ENCODE measurements at places on chromosomes 4 and X. TPM values are rescaled to one million over a fixed set of nuclear protein-coding genes. Genes with fewer than 3 reads are reported as not detected.

MAGEB1 gene
- total RNA-seq, result not detected

DNA sequence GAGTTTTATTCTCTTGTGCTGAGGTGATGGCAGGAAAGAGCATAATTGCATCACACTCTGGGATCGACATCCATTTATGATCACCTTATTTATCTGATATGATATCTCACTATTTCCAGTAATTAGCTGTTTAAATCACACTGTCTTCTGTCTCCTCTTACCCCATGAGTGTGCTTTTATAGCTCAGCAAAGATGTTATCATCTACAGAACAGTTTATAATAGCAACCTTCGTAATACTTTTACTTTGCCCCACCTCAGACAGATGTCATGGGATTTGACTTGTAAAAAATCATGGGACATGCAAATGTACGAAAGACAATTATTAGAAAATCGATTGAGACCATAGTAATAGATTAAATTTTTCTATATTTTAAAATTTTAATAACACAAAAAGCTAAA, 1122.3 kb upstream of the PCDH10 start:
- no peak for DNase-seq

DNA sequence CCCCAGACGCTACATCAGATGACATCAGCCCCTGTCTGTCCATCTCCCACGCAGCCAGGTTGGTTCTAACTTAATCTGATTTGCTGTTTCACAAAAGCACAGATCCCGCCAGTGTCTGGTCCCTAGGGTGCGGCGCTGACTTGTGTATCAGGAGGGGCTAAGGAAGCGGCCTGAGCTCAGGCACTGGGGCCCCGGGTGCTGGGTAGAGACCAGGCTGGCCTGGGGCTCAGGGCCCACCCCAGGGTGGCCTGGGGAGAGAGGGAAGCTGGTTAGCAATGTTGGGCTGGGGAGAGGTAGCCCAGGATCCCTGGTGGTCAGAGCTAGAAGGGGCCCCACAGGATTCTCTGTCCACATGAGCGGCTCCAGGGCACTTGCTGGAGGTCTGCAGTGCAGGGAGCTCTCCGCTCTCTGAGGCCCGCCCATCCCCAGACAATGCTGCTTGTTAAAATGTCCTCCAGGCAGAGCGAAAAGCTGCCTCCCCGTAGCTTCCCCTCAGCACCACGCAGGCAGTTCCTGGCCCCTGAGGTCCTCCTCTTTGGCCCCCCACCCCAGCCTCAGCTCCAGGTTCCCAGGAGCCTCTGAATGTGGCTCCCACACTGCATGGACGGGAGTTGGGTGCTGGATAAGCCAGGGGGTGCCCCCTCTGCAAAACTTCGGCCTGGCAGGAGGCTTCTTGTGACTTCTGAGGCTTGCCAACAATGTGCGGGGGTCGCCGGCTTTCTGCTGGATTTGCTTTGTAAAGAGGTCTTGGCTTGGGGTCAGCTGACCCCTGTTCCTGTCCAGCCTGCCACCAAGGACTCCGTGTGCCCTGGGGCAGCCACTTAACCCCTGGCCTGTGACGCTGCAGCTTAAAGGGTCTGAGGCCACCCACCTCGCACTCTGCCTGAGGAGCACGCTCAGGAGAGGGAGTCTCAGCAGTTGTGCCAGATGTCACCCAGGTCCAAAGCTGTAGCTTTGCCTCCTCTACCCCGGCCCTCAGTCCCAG, 112.9 kb downstream of the CPZ start:
- no peak for DNase-seq

DNA sequence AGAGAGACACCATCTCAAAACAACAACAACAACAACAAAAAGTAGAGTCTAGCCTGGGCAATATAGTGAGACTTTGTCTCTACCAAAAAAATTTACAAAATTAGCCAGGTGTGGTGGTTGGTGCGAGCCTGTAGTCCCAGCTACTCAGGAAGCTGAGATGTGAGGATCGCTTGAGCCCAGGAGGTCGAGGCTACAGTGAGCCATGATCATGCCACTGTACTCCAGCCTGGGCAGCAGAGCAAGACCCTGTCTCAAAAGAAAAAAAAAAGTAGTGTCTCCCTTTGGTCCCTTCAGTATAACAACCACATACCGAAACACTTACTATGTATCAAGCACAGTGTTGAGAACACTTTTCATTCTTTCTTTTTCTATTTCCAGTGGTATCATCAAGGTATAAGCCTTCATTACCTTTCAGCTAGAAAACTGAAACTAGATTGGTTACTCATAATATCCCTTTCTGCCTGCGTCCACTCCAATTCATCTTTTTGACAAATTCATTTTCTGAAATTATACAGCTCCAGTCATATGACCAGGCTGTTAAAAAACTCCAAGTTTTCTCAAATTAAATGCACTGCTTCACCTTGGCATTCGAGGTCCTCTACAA, 54.1 kb downstream of the RPS6KA3 start:
- DNase-seq, result no peak

CXCR3 gene
- not detected for total RNA-seq

- DNase-seq, result no peak
Observed at GRCh38 chr4:4269331-4269731, 20.6 kb downstream of the LYAR start.

DNA sequence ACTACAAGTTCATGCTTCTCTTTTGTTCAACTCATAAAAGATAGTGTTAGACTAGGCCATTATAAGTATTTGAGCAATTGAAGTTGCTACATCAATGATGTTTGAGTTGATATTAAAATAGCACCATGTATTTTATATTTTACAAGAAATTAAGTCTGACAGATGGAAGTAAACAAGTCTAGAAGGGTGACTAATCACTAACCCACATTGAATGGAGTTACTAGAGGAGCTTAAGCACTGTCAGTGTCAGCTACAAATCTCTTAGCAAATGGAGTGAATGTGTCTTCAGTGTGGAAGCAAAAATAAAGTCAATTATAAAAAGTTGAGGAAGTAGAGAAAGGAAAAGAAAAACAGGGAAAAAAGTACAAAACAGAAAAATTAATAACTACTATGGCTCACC, 592.5 kb downstream of the PCDH18 start:
- DNase-seq, result no peak

MAGEB10 gene
- not detected for total RNA-seq

DNA sequence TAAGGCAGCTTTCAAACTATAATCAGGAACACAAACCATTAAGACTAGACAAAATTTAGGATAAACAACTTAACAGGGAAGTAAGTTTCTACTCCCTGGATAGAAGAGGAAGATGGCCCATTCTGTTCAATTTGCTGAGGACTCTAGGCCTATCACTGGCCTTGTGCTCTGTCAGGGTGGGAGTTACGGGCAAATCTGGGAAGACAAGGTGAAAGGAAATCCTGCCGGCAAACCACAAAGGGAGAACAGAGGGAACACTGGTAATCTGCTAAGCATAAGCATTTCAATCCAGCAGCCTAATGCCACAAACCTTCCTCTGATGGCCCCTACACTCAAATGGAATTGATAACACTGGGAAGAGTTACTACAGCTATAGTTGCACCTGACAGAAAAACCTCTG, 8.3 kb downstream of the GPR82 start:
- DNase-seq, result no peak

ZNF827 gene
- 22.4 TPM for total RNA-seq

SH3RF1 gene
- 17.4 TPM for total RNA-seq

SPIN2A gene
- 0.44 TPM for total RNA-seq

ZNF630 gene
- 2.4 TPM for total RNA-seq

GRCh38 chr4:2647403-2648158, 108.6 kb downstream of the TNIP2 start:
- no peak for DNase-seq

GRCh38 chr4:153122855-153123254, 81.4 kb upstream of the TRIM2 start:
- DNase-seq, result no peak

DNA sequence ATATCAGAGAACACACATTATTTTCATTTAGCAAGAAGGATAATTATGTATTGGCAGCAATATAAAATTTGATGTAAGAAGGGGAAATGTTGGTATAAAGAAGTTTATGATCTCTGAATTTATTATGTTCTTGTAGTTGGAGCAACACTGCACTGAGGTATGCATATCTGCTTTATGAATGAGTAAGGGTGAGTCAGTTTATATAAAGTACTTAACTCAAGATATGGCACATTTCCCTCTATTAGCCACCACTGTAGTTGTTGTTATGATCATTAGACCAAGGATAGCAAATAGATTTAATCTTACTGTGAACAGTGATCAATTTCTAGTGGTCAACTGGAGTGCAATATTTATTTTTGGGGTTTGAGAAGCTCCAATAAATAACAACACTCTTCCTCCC, 66.6 kb downstream of the SNX25 start:
- DNase-seq, result no peak

DNA sequence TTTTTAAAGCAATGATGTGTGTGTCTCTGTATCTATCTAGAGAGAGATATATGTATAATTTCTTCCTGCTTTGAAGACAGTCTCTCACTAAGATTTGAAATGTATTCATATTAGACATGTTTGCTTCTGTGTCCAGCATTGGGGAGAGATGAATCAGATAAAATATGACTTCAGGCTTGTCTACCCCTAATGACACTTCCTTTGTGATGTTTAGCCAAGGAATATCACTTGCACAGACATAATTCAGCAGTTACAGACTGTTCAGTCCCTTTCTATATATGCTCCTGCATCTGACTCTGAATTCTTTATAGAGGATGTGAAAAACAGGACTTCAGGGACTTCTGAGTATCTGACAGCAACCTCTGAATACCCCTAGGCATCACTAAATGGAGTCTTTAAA, 158.4 kb downstream of the DCLK2 start:
- no peak for DNase-seq

HPGD gene
- total RNA-seq, result 0.77 TPM

DNA sequence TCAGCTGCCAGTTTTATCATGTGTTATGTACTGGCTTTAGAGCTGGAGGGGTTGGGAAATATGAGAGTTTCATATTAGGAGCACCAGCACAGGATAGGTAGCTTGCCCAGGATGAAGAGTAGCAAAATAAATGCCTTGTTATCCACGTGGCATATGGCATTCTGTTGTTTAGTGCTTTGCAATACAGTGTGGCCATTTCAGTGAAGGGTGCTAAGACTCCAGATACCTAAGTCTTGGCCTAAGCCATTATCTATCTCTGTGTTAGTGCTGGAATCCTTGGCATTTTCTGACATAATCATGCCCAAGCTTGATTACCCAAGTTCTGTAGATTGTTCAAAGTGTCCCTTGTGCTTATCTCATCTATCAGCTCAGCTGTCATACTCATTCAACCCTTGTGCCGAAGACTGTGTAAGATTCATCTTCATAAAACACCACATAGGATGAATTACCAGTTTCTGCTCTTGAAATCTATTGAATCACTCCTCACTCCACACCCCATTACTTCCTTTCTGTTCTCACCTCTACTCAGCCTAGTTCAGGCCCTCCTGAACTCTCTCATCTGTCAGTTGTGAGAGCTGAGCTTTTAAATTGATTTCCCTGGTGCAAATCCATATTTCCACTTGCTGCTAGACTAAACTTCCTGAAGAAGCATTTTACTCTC, 73.5 kb downstream of the CLCN5 start:
- no peak for DNase-seq

KCNIP4 gene
- 0.91 TPM for total RNA-seq

DNA sequence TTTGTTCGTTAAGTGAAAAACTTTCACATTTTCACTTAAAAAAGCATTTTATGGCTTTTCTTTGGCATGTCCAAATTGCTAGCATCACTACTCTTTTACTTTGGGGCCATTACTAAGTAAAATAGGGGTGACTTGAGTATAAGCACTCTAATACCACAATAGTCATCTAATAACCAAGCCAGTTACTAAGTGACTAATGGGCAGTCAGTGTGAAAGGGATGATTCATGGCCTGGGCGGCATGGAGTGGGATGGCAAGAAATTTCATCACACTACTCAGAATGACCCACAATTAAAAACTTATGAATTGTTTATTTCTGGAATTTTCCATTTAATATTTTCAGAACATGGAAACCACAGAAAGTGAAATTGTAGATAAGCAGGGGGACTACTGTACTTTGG, 60.9 kb downstream of the BMP15 start:
- peak; percentile 48 for DNase-seq

- DNase-seq, result peak; percentile 89
Observed at GRCh38 chr4:86935853-86936733, 1.3 kb downstream of the AFF1 start.

MGARP gene
- total RNA-seq, result not detected

DNA sequence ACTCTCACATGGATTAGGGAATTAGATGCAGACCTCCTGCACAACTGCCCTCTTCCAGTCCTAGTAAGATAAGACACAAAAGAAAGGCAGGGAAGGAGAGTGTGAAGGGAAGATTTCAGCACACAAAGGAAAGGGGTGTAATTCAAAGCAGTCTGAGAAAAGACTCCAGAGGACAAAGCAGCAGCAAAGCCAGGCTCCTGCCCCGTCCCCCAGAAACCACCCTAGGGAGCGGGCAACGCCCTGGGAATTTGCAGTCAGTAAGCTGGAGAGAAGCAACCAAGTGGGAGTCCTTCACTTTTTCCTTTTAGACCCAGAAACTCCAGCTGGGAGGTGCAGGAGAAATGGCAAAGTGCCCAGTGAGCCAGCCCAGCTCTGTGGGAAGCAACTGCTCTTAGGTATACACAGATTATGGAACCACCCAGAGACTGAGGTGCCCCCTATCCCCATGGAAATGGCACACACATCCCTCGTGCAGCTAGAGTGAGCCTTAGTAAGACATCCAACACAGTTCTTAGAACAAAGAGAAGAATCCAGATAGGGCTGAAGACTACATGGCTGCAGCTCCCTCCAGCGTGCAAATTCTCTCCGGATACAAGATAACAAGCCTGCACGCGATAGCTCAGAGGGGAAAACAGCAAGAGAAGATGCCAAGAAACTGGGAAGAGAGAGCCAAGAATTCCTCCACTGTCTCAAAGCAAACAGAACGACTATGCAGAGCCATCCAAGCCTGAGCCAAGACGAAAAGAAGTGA, 26.5 kb upstream of the IRAK1 start:
- DNase-seq, result peak; percentile 20

GRCh38 chrX:141941234-141941633, 37.5 kb downstream of the MAGEC1 start:
- DNase-seq, result no peak

GRCh38 chr4:145824463-145824862, 114.2 kb downstream of the ZNF827 start:
- DNase-seq, result no peak

PCDH19 gene
- 0.12 TPM for total RNA-seq

GRCh38 chr4:140719022-140719421, 37.2 kb downstream of the TBC1D9 start:
- DNase-seq, result no peak

- no peak for DNase-seq
Observed at GRCh38 chr4:185004562-185005218, 13.6 kb upstream of the HELT start.

DNA sequence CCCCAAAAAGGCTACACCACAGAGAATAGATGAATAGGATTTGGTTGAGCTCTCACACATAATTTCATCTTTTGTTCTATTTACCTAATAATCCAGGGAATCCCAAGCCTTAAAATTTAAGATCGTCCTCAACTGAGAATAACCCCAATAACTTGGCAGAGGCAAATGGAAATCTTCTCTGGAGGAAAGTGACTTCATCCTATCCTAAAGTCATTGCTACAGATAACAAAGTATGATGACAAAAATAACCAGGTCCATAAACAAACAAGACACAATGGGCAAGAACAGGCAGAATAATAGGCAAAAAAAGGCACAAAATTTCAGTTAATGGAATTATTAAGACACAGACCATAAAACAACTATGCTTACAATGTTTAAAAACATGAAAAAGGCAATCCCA, 177.3 kb upstream of the STK26 start:
- DNase-seq, result no peak

APLN gene
- total RNA-seq, result not detected
